Endothelial cell of umbilical vein (primary cell): ENCODE measurements at places on chromosomes 12 and 14.

DNA sequence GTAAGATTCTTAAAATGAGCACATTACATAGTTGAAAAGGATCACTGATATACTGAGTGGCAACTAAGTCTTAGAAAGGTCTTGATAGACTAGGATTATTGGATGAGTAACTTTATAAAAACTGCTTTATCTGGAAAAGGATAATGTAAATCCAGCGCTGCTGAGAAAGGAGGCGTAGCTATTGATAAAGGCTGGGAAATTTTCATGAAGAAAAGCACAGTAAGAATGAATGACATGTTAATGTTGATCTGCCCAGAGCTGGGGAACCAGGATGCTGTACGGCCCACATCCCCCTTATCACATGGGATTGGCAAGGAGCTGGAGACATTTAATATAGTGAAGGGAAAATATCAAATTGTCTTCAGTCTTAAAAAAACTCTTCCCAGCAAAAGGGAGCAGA lies 174.0 kb downstream of the APAF1 start:
- no peak for DNase-seq

- DNase-seq = peak; percentile 13
These were observed 2.7 kb downstream of the PCNX1 start for GRCh38 chr14:70909733-70910614.

- peak; percentile 9 for DNase-seq
These were observed 692 bp downstream of the MYG1 start for GRCh38 chr12:53300187-53300586.

DNA sequence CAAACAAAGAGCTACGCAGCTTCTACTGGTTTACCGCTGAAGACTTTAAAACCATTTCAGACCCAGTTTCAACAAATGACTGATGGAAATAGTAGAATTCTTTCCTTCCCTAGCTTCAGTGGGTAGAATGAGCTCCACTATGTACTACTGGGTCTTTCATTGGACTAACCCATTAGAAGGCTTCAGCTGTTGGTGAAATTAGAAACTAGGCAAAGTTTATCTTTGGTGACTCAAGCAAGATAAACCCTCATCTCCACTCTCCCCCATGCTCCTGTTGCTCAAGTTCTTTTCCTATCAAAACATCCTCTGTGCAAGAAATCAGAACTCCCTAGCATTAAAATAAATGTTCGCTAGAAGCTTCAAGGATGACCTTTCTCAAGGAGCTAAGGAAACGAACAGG lies 159.2 kb downstream of the PAWR start:
- no peak for DNase-seq

GRCh38 chr14:23301969-23302289 lies 730 bp downstream of the PPP1R3E start:
- no peak for DNase-seq

DNA sequence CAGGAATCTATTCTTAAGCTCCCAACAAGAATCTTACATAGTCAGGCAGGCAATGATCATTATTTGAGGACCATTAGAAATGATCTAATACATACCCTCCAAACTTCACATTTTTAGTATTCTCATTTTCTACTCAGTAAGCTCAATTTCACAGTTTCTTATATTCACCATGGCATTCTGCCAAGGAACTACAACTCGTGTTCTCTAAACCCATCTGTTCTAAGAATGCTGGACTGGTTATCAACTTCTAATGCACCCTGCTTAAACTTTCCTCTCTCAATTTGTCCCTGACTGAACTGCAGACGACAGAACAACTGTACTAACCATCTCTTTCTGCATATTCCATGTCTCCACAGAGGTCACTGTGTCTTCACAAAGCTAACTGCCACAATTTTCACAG lies 58.6 kb downstream of the GXYLT1 start:
- DNase-seq = no peak

DNA sequence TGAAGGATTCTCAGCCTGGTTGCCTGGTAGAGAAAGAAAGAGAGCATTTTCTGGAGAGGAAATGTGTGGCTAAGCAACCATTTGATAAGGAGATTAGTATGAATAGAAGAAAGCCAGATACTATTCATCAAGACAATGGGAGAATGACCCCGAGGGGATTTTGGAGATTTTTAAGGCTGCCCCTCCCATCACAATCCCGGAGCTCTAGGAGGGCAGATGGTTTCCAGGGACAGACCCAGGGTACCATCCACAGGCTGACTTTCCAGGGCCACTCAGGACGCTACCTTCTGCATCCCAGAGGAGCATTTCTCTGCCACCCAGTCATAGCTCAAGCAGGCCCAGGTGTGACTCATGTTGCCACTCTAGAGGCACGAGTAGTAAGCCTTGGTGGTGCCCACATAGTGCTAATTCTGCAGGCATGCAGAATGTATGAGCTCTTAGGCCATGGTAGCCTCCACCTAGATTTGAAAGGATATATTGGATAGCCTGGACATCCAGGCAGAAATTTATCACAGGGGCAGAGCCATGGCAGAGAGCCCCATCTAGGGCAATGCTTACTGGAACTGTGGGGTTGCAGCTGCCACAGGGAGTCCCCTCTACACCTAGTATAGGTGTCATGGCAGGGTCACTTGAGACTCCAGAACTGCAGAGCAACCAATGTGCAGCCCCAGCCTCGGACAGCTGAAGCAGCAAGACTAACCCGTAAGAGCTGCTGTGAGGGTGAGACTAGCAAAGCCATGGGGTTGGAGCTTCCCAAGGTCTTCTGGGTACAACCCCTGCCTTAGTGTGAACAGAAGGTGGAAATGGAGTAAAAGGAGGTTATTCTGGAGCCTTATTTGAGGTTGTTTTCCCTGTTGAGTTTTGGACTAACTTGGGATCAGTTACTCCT lies 366.0 kb downstream of the ZFP36L1 start:
- no peak for DNase-seq

DNA sequence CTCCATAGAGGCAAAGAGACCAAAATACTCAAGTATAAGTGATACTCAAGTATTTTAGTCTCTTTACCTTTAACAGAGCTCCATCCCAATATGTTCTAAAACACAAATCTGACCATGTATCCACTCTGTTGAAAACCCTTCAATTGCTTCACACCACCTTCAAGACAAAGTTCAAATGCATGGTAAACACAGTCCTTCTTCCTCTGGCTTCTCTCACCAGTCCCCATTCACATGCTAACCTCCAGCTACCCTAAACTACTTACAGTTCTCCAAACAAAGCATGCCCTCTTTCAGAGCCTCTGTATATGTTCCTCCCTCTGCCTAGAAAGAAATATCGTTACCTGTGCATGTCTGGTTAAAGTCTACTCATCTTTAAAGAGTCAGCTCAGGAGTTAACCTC lies 100.2 kb downstream of the NUMB start:
- no peak for DNase-seq
